ENCODE measurements at places on chromosomes 1 and 21.

- DNase-seq = no peak
Observed at GRCh38 chr1:5887971-5888361, 104.3 kb downstream of the NPHP4 start.

- DNase-seq = no peak
Observed at GRCh38 chr1:15120251-15120945, 33.1 kb upstream of the TMEM51 start.

DNA sequence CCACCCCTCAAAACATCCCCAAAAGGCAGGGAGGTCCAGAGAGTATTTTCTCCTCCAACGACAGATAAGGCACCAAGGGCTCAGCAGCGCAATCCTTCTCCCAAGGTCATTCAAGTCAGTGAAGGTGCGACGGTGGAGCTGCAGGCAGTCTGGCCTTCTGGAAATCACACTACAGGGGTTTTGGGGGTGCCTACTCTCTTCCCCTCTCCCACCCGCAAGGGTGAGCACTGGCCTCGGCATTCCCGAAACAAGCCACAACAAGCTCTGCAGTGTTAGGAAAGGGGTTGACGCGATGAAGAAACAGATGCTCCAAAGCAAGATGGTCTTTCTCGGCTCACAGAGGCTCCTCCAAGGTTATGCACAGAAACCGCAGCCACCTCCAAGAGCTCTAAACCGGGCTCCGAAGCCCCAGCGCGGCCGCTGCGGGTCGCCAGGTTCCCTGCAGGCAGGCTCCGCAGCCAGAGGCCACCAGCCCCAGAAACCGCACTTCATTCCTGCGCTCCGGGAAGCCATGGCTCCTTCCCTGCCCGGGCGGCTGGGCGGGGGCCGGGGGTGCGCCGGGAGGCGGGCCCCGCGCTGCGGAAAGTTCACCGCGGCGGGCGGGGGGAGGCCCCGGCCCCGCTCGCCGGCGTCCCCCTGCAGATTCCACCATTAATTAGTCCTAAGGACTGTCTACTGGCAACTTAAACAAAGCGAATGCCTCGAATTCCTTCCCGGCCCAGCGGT is 1.1 kb downstream of the LUZP1 start:
- DNase-seq = peak; percentile 31

- DNase-seq = no peak
Observed at GRCh38 chr1:2172012-2172411, 22.6 kb downstream of the FAAP20 start.

DNA sequence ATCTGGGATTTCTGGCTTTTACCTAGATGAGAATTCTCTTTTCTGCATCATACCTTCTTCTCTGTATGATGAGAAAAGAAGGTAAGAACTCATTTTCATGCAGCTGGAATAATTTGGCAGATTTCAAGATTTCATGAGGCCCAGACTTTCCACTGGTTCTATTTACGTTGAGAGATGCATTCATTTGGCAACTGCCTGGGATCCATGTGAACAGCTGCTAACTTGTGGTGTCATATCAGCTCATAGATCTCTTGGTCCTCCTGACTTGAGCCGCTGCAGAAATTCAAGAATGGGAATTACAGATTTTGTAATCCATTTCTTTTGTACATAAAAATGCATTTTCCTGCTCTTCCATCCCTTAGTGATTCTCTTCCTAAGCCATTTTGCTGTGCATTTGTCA is 17.1 kb upstream of the C1orf87 start:
- no peak for DNase-seq

DNA sequence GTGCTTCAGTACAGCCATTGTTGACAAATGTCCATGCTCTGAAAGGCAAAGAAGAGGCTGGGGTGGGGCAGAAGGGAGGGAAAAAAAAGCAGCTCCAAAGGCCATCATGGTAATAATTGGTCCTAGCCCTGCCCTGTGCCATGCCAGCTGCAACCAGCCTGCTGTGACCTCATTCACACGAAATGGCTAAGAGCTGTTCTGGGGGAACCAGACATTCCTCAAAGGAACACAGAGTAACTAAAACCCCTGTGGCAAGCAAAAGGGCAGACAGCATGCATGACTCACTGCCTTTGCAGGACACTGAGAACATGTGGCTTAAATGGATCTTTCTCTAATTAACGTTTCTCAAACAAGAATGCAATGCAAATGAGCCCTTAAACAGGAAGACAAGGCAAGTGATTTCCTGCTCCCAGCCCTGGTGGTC is 42.3 kb downstream of the STYXL2 start:
- DNase-seq = no peak

GRCh38 chr1:204275695-204276370 is 62.0 kb upstream of the GOLT1A start:
- no peak for DNase-seq

- DNase-seq = no peak
Observed at GRCh38 chr1:173128742-173129141, 78.0 kb upstream of the TNFSF18 start.

GRCh38 chr1:239954836-239955235 is 136.8 kb upstream of the FMN2 start:
- no peak for DNase-seq

- no peak for DNase-seq
Observed at GRCh38 chr21:32494934-32495709, 82.6 kb downstream of the EVA1C start.

DNA sequence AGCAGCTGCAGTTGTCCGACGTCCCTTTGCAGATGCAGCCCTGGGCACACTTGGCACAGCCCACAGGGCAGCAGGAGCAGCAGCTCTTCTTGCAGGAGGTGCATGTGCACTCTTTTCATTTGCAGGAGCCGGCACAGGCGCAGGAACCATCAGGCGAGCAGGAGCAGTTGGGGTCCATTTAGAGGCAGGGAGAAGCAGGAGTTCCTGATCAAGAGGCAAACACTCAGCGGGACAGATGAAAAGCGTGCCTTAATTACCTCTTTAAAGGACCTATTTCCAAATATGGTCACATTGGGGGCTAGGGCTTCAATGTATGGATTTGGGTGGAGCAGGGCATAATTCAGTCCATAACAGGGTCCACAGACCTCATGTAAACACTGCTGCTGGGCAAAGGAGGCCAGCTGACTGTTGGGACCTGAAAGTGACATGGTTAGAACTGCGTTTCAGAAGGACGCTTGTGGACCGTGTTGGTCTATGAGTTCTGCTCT is 4.3 kb upstream of the CPLANE2 start:
- DNase-seq = no peak

- DNase-seq = no peak
Observed at GRCh38 chr21:42480736-42481135, 15.3 kb downstream of the RSPH1 start.

DNA sequence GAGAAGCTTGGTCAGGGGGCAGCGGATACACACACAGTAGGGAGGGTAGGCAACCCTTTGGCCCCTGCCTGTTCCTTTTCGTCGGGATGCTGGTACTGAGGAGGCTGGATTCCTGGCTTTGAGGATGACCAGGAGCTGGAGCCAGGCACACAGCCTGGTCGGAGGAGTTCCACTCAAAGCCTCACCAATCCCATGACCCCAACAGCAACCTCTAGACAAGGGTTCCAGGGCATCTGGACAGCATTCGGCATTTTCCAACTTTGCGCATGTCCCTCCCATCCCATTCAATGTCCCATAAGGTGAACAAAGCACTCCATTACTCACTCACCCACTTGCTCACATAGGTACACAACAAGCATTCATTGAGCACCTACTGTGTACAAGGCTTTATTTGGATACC is 42.6 kb upstream of the HMGB4 start:
- no peak for DNase-seq

DNA sequence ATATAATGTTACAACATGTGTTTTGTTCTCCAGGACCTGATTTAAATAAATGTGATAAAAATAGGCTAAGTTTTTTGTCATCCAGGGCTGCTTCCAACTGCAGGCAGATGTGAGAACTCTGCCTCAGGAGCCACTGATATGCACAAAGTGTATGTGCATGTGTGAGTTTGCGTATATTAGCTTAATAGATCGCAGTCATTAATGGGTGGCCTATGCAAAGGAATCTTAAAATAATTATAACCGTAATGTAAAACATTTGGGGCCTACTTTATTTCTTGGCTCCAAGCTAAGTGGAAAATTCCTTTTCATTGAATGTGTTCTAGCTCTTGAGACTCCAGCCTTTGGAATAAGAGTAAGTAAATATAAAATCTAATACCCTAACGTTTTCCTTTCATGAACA is 16.8 kb downstream of the DHX9 start:
- DNase-seq = no peak

DNA sequence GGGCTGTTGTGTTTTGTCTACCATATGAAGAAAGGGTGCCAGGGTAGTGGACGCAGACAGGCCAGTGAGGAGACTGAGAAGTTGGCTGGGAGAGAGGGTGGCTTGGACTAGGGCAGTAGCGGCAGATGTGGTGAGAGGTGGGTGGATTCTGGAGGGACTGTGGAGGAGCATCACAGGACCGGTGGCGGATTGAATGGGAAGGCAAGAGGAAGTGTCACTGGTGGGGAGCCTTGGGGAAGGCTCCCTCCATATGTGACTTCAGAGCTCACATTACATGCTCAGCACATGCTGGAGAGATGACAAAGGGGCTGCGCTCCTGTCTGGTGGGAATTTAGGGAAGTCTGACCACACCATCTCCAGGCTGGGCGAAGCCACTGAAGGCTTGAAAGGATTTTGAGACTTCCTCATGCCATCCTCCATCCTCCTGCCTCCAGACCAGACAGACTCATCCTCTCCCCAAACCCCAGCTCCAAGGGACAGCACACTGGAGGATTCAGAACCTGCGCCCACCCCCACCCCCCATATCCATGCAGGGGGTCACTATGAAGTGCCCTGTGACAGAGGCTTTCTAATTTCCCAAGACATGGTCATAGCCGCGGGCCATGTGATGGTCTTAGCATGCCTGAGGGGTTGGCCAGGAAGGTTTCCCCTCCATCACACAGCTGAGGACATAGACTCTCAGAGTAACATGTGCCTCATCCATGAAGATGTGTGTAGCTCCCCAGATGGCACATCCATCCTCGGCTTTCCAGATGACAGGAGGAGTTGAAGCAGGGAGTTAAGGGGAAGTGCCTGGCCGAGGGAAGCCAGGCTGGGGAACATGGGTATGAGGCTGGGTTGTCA is 138.8 kb upstream of the WNT4 start:
- DNase-seq = no peak

DNA sequence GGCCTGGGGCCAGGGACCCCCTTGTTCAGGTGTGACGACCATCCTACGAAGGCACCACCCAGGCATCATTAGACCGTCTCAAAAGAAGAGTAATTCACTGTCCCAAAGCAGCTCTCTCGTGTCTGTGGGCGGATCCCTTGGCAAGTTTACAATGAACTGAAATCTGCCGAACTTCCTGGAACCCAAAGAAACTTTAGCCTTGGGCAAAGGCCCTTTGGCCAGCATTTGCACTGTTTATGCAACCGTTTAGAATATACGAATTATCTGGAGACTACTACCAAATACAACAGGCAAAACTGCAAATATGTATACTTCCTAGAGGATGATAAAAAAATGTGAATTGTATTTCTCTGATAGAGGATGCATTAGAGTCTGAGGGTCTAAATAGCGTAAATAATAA is 1.4 kb upstream of the SOD1 start:
- no peak for DNase-seq

- no peak for DNase-seq
Observed at GRCh38 chr1:43976890-43977289, 2.1 kb upstream of the B4GALT2 start.

DNA sequence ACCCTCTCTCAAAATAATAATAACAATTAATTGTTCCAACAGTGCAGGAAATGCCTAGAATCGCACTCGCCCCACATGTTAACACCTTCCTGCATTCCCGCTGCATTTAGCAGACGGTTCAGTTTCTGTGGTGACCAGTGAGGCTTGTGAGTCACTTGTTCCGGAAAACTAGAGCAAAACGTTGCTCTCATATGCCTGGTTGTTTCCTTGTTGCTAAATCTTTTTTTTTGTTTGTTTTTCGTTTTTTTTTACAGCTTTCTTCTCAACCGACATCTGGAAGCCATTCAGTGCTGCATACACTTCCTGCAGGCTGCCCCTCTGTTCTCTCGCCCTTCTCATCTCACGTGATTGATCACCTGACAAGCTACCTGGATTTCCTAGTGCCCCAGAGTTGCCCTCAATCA is 56.9 kb upstream of the TMPRSS2 start:
- peak; percentile 76 for DNase-seq

DNA sequence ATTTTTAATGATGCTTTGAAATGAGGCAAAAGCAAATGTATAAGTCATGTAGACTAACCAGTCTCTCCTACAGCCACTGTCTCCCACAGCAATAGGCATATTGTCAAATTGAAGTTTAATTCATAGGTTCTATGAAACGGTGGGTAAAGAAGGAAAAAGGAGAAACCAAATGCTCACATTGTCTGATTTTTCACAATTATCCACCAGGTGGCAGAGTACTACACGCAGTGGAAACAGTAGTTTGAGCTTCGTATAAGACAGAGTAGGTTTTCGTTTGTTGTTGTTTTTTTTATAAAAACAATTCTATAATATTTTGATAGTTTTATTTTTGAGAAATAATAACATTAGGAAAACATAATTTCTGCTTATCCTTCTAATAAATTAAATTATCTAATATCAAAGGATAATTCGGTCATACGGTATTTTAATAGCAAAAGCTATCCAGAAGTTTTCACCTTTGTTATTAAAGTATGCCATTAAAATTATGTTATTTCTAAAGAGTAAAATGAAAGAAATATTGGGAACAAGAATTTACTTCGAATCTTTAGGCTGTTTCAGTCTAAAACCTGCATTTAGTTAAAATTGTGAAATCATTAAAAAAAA is 39.1 kb downstream of the TYW3 start:
- peak; percentile 30 for DNase-seq

DNA sequence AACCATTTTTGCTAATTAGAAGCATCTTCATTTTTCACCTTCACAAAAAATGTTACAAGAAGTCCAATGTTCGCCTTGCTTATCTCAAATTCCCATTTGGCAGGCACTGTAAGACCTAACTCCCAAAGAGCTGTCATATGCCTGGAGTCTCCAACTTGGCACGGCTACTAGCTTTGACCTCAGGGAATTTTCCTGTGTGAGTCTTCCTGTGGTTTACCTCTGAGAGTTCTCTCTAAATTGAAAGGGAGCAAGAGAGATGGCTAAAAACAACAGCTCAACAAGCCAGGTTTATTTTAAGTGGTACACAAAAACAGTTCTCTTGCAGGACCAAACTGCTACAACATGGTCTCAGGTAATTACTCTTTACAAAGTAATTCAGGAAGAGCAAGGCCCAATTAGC is 756.0 kb upstream of the ADGRL2 start:
- DNase-seq = no peak

GRCh38 chr21:37711836-37712568 is 204.3 kb downstream of the KCNJ6 start:
- DNase-seq = peak; percentile 16

- DNase-seq = no peak
Observed at GRCh38 chr1:25544819-25545218, 1.4 kb downstream of the LDLRAP1 start.

GRCh38 chr21:44884097-44884496 is 10.6 kb upstream of the PTTG1IP start:
- no peak for DNase-seq

- DNase-seq = no peak
Observed at GRCh38 chr1:167052389-167052788, 37.8 kb downstream of the GPA33 start.

GRCh38 chr1:103561643-103562395 is 9.6 kb upstream of the AMY2B start:
- DNase-seq = no peak

- no peak for DNase-seq
Observed at GRCh38 chr1:18938008-18938706, 18.3 kb downstream of the IFFO2 start.
